ENCODE measurements at places on chromosomes 13 and 19.

DNA sequence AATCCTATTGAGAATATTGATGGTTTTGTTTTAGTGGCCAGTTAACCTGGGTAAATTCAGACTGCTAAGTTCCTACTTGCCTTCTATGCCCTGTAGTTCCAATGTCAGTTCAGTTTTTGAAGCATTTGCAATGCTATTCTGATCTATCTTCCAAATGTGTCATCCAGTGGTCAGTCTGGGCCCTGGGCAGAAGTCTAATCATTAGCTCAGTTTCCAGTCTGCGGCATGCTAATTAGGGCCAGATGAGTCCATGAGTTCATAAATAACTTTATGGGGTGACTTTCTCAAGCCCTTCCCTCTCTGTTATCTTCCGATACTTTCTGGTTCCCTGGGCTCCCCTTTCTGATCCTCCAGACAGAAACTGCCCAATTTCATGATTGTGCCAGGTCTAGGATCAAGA lies 32.7 kb downstream of the FAM187B start:
- no peak for DNase-seq

DNA sequence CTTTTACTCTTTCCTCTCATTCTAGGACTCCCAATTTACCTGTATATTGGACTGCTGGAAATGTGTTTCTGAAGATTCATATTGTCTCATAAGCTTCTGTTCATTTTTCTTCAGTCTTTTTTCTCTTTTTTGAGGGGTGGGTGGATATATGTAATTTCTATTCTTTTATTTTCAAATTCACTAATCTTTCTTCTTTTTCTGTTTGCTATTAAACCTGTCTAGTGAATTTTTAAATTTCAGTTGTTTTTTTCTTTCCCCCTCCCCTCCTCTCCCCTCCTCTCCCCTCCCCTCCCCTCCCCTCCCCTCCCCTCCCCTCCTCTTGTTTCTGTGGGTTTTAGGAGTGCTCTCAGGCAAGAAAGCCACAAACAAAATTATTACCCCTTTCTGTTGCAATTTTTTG lies 16.9 kb upstream of the ZNF527 start:
- no peak for DNase-seq

- no peak for DNase-seq
These were observed 216.1 kb downstream of the SLITRK1 start for GRCh38 chr13:83666141-83666540.

GRCh38 chr13:84234416-84234815 lies 352.1 kb upstream of the SLITRK1 start:
- DNase-seq: no peak

- no peak for DNase-seq
These were observed 67.9 kb downstream of the CCDC70 start for GRCh38 chr13:51929699-51930098.

DNA sequence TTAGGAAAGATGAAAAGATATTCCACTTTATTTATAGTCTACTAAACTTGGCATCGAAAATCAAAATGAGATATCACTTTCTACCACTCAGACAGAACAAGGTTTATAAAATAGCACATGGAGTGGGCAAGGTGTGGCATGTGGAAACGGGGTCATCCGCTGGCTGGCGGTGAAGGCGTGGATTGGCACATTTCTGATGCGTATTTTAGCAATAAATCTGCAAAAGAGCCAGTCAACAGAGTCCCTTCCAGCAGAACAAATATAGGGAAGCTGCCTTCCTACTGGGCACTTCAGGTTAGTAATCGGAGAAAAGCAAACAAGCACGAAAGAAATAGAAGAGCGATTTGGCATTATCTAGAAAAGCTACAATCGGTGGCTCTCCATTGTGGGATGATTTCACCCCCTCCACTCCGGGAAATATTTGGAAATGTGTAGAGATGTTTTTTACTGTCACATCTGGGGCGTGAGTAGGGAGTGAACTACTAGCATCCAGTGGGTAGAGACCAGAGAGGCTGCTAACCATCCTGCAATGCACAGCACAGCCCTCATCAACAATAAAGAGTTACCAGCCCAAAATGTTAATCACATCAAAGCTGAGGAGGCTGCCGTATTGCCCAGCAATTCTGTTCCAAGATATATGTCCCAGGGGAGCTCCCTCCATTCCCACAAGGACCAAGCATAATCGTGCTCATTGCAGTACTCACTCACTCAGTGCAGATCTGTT lies 116.1 kb upstream of the PEG3 start:
- no peak for DNase-seq

DNA sequence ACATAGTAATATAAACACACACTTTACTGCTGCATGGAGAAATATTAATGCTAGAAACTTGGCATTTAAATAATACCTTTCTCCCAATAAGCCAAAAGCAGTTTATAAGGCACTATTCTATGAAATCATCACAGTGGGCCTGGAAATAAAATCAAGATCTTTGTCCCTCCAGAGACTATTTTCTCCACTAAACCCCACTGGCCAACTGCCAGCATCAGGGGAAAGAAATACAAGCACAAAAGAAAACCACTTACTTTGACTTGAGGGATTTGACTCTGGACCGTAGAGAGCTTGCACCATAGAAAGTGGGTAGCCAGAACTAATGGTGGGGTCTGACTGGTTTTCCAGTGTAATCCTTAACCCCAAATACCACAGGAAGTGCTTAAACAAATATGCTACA lies 71.9 kb downstream of the DCLK1 start:
- DNase-seq: no peak

DNA sequence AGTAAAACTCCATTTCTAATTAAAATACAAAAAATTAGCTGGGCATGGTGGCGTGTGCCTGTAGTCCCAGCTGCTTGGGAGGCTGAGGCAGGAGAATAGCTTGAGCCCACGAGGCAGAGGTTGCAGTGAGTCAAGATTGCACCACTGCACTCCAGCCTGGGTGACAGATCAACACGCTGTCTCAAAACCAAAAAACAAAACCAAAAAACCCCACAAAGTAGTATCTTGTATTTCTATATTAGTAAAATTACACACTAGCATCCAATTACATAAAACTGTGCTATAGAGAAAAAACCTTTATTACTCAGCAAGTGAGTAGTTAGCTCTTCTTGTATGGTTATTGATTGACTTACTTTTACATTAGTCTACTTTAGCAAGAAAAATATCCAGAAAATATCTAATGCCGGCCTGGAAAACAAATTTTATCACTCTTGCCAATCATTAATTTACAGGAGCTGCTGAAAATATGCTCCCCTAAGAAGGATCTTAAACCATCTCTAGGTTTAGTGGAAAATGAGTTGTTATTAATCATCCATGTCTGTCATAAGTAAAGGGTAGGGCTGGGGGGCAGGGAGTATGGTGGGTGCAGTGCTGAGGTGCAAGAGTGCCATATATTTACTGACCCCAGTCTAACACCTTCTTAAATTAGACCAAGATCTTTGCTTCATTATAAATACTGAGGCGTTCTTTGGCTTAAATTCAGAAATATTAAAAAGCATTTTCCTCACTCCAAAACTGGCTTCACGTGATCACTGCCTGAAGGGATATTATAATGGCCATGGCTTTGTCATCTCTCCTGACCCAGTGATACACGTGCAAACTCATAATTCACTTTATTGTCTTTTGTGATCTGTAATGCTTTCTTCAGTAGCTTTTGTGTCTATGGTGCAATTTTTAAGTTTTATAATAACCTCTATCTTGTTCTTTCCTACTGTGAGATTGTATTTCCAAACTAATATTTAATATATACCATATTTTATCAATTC lies 44.1 kb downstream of the UBL3 start:
- no peak for DNase-seq

DNA sequence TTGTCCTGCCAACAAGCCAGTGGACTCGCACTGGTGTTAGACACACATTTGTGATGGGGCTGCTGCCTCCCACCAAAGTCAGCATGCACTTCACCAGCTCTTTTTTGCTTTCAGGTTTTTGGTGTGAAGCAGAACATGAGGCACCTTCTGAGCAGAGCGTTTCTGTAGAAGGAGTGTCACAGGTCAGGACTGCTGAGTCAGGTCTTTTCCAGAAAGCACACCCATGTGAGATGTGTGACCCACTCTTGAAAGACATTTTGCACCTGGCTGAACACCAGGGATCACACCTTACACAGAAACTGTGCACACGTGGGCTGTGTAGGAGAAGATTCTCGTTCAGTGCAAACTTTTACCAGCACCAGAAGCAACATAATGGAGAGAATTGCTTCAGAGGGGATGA lies 4.8 kb downstream of the ZNF304 start:
- no peak for DNase-seq

DNA sequence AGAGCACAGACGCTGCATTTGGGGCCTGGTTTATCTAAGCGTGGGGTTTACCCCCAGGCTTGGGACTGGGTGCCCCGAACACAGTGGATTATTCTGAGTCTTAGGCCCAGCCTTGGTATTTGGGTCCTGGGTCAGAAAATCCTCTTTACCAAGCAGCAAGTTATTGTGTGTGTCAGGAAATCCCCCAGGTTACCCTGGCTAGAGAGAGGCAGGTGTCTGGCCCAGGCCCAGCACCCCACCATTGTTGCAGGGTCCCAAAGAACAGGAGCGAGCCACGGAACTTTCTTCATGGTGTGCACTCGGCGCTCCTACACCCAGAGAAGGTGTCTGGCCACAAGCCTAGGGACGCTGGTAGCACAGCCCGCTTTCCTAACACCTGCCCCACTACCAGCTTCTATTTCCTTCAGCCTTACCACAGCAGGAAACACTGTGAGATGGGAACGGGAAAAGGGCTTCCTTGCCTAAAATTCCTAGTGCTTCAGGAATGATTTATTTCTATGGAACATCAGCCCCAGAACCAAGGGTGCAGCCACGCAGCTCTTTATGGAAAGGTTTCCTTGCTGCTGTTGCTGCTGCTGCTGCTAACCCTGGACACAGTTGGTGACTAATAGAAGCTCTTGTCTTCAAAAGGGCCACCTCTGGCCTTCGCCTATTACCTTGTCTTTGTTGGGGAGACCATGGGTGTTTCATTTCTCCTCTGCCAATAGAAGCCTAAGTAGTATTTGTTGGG lies 7.4 kb upstream of the CDX2 start:
- DNase-seq: no peak

DNA sequence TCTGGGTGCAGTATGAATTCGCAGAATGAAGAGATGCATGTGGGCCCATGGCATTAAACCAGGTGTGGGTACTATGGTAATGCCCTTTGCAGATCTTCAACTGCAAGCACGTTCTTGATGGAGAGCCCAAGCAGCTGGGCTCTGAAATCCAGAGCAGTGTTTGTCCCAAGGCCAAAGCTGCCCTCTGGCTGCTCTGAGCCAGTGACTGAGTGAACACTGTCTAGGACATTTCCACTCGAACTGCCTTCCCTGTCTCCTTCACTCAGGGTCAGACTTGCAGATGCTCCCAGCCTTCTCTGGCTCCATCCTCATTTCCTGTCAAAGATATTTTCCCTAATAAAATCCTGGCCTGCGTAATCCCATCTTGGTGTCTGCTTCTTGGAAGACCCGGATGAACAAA lies 80.2 kb upstream of the GJB6 start:
- DNase-seq: no peak

DNA sequence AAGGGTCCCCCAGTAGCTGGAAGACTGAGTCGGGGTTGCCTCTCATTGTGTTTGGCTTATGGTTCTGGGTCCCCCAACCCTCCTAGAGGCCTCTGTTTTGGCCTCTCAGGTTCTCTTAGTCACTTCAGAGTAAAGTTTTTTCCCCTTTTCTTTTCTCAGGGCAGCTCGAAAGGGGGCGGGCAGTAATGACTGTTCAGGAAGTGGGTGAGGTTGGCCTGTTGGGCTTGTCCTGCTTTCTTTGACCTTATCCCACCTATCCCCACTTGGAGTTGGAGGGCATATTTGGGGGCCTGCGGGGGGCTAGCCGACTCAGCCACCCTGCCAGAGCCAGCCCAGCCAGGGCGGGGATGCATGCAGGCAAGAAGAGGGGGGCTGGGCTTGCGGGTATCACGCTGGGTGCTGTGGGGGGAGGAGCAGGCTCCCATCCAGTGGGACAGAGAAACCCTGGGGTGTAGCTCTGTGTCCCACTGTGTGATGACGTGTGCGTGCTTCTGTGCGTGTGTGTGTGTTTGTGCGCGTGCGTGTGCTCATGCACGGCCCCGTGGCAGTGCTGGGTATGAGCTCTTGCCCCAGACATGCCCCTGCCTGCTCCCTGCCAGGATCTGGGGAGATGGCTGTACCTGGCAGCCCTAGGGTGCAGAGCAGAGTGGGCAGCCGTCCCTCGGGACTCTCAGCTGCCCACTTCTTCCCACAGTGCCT lies 1.4 kb downstream of the CIC start:
- DNase-seq: peak; percentile 86

- DNase-seq: no peak
These were observed 2.8 kb downstream of the SWSAP1 start for GRCh38 chr19:11377237-11377636.

GRCh38 chr19:55247621-55248099 lies 11.2 kb downstream of the PPP6R1 start:
- no peak for DNase-seq

DNA sequence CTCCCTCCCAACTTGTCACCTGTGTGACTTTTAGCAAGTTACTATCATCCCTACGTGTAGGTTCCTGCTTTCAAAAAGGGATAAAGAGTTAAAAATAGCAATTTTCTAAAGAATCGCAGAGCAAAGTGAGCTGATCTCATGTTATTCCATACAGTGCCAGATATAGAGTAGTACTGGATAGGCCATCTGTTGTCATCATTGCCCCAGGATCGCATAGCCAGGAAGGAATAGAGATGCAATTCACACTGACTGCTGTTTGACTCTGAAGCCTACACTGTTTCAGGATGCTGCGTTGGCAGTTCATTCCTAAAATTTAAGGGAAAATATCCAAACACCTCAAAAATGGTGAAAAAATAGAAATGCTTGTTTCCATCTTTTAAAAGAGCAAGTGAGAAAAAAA lies 138.9 kb downstream of the SHISA2 start:
- DNase-seq: no peak

GRCh38 chr19:49132974-49133609 lies 13.7 kb downstream of the PPFIA3 start:
- DNase-seq: peak; percentile 46

GRCh38 chr19:6509118-6509971 lies 7.2 kb upstream of the TUBB4A start:
- no peak for DNase-seq

GRCh38 chr19:16428372-16429036 lies 43.3 kb downstream of the EPS15L1 start:
- DNase-seq: no peak

DNA sequence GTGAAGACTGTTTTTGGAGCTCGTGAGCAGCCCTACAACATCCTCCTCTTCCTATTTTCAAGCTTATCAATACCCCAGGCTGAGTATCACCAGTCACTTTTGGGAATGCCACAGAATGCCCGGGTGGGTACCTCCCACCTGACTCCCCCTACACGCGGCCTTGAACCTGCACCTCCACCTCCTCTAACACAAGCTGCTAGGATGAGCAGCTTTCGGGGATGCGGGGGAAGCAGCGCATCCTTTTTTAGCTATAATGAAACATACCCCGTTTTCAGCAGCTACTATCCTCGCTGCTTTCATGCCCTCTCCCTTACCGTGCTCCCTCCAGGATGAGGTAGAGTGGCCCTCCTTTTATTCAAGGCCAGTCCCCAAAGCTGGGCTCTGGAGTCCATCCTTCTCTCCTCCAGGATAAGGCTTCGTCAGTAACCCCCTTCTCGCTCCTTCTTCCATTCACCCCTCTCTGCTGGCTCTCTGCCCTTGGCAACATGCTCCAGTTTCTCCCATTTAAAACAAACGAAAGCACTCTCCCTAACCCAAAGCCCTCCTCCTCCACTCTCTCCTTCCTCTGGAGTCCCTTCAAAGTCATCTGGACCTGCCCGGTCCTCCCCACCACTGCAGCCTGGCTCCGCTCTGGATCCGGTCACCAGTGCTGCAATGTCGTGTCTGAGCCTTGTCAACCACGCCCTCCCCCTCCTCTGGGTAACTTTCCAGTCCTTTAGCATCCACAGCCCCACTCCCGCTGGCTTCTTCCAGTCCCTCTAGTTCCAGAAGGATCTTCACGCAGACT lies 55.3 kb downstream of the STK24 start:
- no peak for DNase-seq
